Activated naive CD8-positive, alpha-beta T cell treated with anti-CD3 and anti-CD28 coated beads for 36 hours (primary cell): ENCODE measurements at places on chromosomes 12 and 14. TPM values are rescaled to one million over a fixed set of nuclear protein-coding genes. Genes with fewer than 3 reads are reported as not detected.

Gene KRT4
- 0.22 TPM for total RNA-seq

Gene COL2A1
- not detected for total RNA-seq

Gene CCDC175
- not detected for total RNA-seq

Gene FAM234B
- 8.4 TPM for total RNA-seq

Gene GARIN6
- not detected for total RNA-seq

Gene FSCB
- total RNA-seq, result not detected

Gene TAS2R7
- total RNA-seq, result not detected

Gene ART4
- total RNA-seq, result not detected

Gene SLC6A15
- total RNA-seq, result 0.14 TPM

Gene CISTR
- total RNA-seq, result not detected

Gene SFSWAP
- total RNA-seq, result 51.1 TPM

Gene SLC6A13
- total RNA-seq, result 0.40 TPM

Gene WSCD2
- not detected for total RNA-seq

Gene BCAT1
- total RNA-seq, result 58.7 TPM

Gene SUSD6
- total RNA-seq, result 26.3 TPM

Gene ANKS1B
- total RNA-seq, result not detected

Gene LYZ
- not detected for total RNA-seq

Gene WNT1
- not detected for total RNA-seq

Gene DPPA3
- total RNA-seq, result not detected

Gene GMPR2
- 48.4 TPM for total RNA-seq

Gene FLVCR2
- total RNA-seq, result 0.64 TPM

Gene DAO
- not detected for total RNA-seq

Gene SLCO1B1
- not detected for total RNA-seq

Gene PIK3C2G
- not detected for total RNA-seq

Gene RASSF8
- total RNA-seq, result 0.18 TPM

Gene SOCS4
- total RNA-seq, result 24.9 TPM

Gene SERPINA12
- not detected for total RNA-seq

Gene RHOJ
- not detected for total RNA-seq

Gene TTC6
- total RNA-seq, result not detected

Gene DHRS7
- 63.8 TPM for total RNA-seq

Gene KRT78
- not detected for total RNA-seq

Gene HOXC6
- not detected for total RNA-seq

Gene CMTM5
- not detected for total RNA-seq

Gene CCDC38
- 0.16 TPM for total RNA-seq

Gene IL26
- 0.21 TPM for total RNA-seq

Gene SDR39U1
- 57.8 TPM for total RNA-seq

Gene SALL2
- 5.2 TPM for total RNA-seq

Gene DBX2
- total RNA-seq, result not detected

Gene RASSF9
- not detected for total RNA-seq

Gene XRCC3
- total RNA-seq, result 57.8 TPM

Gene OTX2
- not detected for total RNA-seq

Gene CD63
- total RNA-seq, result 113 TPM

Gene NTN4
- not detected for total RNA-seq

Gene KRT83
- total RNA-seq, result not detected

Gene LHX5
- not detected for total RNA-seq

Gene IL22
- total RNA-seq, result 0.64 TPM

Gene SMCO2
- total RNA-seq, result not detected

Gene DNAAF2
- 15.6 TPM for total RNA-seq

Gene GABARAPL1
- total RNA-seq, result 7.2 TPM

Gene KCNK13
- not detected for total RNA-seq

Gene POTEG
- not detected for total RNA-seq

Gene VRTN
- not detected for total RNA-seq

Gene REM2
- 0.19 TPM for total RNA-seq

Gene A2ML1
- total RNA-seq, result not detected

Gene ACVRL1
- total RNA-seq, result not detected

Gene FAM222A
- total RNA-seq, result 1.1 TPM

Gene SERPINA1
- total RNA-seq, result 1.3 TPM

Gene ULK1
- 11.4 TPM for total RNA-seq
